NCI-H146 (cell line): ENCODE measurements at places on chromosomes 6 and 20.

- peak; percentile 56 for DNase-seq
Observed at GRCh38 chr6:33815854-33816253, 12.1 kb upstream of the MLN start.

- DNase-seq = no peak
Observed at GRCh38 chr6:5112066-5112799, 27.1 kb downstream of the PPP1R3G start.

DNA sequence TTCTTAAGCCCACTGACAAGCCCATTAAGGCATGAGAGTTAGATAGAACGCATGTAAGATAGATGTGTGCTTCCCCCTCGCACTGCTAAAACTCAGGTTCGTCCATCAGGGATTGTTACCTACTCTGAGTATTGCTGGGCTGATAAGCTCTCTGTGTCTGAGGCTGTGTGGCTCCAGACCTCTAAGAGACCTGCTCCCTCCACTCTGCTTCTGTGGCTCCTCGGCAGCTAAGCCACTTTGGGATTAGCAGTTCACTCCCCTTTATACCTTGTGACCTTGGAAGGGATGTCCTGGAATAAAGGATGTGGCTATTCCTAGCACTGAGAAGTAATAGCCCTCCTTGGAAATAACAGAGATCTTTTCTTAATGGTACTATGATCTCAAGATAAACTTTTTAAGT is 164.9 kb downstream of the TMEM242 start:
- DNase-seq = no peak

GRCh38 chr6:90107771-90108282 is 188.8 kb downstream of the BACH2 start:
- no peak for DNase-seq

GRCh38 chr6:157244175-157244574 is 79.1 kb downstream of the TMEM242 start:
- no peak for DNase-seq

DNA sequence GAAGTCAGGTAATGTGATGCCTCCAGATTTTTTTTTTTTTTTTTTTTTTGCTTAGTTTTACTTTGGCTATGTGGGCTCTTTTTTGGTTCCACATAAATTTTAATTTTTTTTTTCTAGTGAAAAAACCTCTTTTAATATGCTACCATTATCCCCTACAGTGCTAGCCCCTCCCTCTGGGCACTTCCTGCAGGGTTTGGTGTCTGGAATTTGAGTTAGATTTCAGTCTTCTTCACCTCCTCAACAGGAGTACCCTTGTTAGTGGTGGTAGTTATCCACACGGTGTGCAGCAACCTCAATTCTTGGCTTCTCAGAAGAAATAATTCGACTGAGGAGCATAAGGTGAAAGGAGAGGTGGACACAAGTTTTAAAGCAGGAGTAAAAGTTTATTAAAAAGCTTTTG is 128.8 kb upstream of the SYNCRIP start:
- DNase-seq = no peak
